Kidney (tissue), 22 donors: ENCODE measurements at places on chromosomes 11 and 22.

- no peak for DNase-seq
Observed at GRCh38 chr11:118144301-118145268, 8.0 kb downstream of the SCN4B start.

DNA sequence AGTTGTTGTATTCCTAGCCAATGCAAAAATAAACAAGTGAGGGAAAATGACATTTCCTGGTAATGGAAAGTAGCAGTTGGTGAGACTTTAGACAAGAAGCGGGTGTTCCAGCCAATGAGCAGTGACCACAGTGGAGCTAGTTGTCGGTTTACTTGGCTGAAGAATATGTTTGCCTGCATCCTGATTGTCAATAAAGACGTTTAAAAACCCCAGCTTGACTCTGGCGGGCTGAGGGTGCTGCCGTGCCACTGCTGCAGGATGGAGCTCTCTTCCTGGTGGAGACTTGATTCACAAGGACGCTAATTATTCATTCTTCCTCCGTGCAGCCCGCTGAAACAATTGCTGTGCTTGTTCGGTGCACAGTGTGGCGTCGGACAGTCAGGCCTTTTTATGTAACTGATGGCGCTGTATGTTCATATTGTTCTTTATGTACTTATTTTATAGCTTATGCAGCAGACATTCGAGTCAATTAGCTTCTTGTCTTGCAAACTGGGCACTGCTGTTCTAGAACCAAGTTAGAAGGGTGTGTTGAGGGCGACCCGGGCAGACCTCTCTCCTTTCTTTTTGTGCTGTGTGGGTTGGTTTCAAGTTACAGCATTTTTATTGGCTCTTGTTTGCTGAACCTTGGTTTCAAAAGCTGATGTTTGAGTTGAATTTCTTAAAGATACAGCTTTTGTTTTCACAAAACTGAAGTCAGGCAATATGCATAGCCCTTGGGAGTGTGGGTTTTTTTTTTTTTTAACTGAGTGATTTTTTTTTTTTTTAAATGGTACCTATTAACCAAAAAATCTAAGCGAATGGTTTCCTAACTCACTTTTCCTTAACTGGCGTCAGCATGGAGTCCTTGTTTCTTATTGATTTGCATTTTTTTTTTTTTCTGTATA lies 153.9 kb downstream of the TEAD1 start:
- peak; percentile 94 for DNase-seq

- no peak for DNase-seq
Observed at GRCh38 chr11:13313005-13313819, 35.6 kb downstream of the BMAL1 start.

GRCh38 chr11:124900464-124900863 lies 2.8 kb upstream of the ROBO4 start:
- no peak for DNase-seq

GRCh38 chr22:36864454-36865215 lies 3.8 kb downstream of the NCF4 start:
- DNase-seq = no peak

GRCh38 chr11:82038154-82038553 lies 695.5 kb downstream of the FAM181B start:
- no peak for DNase-seq

GRCh38 chr22:42716649-42717127 lies 4.0 kb downstream of the A4GALT start:
- no peak for DNase-seq

DNA sequence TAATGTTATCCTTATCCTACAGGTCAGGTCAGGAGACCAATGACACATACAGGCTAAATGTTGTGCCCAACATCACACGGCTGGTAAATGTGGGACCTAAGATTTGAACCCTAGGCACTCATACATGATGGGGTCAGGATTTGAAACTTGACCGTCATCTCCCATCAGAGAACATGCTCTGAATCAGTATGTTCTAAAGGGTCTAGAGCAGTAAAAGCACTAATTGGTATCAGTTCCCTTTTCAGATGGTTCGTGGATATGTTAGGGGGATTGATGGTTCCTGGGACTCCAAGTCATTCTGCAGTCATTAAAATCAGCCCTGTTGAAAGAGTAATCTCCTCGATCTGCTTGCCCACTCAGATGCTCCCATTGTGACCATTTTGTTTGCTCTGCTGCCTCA lies 65.5 kb downstream of the BMAL1 start:
- no peak for DNase-seq

GRCh38 chr11:70278994-70279393 lies 8.5 kb downstream of the PPFIA1 start:
- no peak for DNase-seq

- DNase-seq = peak; percentile 33
Observed at GRCh38 chr11:115168229-115168671, 336.0 kb downstream of the CADM1 start.

- DNase-seq = peak; percentile 95
Observed at GRCh38 chr22:37745548-37746365, 48.9 kb downstream of the TRIOBP start.
